Effector memory CD8-positive, alpha-beta T cell (primary cell): ENCODE measurements at places on chromosomes 3 and 15.

DNA sequence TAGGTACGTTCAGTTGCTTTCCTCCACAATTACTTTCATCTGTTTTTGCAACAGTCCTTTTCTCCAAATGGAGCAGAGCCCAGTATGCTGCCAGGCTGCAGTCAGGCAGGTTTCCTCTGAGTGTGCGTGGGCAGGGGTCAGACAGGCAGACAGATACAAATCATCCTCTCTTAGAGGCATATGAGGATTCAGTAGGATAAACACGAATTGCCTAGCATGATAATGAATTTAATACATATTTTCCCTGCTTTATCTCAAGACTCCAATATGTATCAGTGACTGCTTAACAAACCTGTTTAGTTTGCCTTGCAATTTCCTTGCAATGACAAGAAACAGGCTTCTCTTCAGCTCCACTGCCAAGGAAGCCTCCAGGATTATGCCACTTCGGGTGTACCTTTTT is 140.7 kb upstream of the NR2E3 start:
- no peak for DNase-seq

DNA sequence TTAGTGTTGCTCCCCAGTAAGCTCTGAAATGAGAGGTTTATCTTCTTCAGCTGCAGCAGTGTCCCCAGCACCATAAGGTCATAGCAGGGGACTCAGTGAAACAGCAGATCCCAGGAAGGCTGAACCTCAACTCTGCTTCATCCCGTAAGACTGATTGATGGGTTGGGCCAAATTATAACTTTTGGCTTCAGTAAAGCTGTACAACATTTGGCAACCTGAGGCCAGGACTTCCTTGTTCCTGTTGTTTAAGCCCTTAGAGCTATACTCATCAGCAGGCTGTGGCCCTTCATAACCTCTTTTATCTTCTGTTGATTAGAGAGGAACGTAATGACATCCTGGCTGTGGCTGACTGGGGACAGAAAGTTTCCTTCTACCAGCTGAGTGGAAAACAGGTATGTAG is 29.0 kb downstream of the IFT122 start:
- no peak for DNase-seq

DNA sequence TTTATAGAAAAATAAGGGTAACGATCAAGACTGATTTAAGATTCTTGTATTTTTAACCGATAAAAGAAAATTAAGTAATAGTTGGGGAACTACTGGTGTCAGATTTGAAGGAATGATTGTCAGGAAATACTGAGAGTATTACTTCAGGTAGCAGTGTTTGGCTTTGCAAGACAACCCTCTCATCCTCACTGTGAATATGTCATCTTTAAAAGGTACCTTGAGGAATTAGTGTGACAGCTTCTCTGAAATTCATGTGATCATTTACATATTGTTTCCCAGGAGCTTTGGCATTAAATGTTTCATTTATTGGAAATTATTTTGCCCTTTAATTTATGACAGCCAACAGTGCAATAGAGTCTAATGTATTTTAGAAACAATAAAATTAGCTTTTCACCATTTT is 3.3 kb downstream of the CHL1 start:
- no peak for DNase-seq

DNA sequence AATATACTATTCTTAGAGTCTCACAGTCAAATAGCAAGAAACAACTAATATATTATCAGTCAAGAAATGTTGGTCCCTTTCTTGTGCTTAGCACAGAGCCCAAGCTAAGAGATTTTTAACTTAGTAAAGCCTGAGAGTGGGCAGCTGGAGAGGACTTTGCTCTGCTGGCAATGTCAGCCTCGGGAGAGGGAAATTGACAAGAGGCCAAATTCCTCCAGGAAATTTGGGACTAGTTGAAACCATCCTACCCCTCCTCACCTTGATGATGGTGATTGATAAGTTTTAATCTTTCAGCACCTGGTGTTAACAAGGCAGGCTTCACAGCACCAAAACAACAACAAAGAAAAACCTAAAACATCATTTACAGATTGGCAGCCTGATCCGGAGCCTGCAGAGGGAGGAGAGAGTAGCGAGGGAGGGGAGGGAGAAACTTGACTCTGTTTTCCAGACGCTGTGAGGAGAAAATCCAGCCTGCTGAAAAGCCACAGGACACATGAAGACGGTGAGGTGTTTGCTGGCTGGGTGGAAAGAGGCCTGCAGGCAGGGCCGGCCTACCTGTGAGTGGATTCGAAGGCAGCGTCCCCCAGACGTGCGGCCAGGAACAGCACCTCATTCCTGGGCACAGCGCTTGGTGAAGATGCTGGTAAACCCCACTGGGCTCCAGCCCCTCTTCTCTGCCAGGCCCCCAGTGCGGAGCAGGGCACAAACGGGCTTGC is 150.9 kb downstream of the LRRC28 start:
- DNase-seq, result no peak

DNA sequence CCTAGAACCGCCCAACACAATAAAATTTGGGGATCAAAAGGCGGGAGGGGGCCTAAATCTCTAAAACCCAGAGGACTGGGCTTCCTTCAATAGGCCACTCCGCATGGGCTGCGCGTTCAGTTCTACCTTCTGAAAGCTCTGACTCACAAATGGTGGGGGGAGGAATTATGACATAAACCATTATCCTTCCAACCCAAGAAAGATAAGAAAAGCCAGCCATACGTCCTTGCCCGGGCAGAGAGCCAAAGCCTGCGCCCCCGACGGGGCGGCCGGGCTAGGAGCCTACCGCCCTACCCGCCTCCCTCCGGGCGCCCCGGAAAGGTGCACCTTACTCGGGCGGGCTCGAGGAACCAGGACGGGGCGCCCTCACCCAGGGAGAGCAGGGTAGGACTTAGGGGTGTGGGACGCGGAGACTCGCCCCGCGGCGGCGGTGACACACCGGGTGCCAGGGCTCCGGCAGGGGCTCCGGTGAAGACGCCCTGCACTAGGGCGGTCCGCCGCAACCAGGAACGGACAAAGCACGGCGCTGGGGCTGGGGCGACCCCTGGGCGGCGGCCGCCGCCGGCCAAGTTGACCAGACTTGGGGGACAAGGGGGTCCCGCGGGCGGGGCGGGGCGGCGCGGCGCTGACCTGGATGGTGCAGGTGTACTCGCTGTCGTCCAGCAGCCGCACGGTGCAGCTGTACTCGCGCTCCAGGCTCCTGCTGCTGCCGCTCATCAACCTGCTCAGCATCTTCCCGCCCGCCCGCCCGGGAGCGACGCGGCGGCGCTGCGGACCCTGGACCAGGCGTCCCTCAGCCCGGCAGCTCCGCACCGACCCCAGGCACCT is 534 bp downstream of the FRMD5 start:
- DNase-seq, result peak; percentile 16

GRCh38 chr3:19645093-19645492 is 288.9 kb downstream of the EFHB start:
- DNase-seq, result no peak

DNA sequence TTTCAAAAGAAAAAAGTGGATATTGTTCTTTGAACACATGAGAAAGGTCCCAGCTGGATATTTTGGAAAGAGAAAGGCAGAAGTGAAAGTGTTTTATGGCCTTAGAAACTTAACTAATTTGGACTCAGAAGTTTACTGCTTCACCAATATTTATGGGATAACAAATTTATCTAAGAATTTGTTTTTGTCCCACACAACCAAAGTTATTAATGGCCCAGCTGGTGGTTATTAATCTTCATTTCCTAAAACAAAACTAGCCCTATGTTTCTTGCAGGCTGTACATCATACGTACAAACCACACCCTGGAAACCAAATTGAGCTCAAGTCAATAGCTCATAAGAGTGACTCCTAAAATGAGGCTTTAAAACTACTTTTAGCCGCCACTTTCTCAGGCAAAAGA is 372.9 kb upstream of the LMCD1 start:
- DNase-seq, result no peak

- no peak for DNase-seq
These were observed 122.6 kb downstream of the KCNMB2 start for GRCh38 chr3:178658694-178659325.

DNA sequence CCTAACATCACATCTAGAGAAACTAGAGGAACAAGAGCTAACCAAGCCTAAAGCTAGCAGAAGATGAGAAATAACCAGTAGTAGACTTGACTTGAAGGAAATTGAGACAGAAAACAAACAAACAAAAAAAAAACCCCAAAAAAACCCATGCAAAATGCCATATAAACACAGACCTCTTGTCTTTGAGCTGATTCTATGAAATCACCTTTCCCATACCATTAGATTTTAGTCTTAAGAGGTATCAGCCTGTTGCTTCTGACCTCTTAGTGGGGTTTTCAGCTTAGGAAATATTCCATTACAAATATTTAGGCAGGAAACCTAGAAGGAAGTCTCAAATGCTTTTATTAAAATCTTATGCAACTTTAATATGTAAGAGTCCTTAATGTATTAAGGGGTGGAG is 23.9 kb upstream of the ST3GAL6 start:
- DNase-seq, result no peak

DNA sequence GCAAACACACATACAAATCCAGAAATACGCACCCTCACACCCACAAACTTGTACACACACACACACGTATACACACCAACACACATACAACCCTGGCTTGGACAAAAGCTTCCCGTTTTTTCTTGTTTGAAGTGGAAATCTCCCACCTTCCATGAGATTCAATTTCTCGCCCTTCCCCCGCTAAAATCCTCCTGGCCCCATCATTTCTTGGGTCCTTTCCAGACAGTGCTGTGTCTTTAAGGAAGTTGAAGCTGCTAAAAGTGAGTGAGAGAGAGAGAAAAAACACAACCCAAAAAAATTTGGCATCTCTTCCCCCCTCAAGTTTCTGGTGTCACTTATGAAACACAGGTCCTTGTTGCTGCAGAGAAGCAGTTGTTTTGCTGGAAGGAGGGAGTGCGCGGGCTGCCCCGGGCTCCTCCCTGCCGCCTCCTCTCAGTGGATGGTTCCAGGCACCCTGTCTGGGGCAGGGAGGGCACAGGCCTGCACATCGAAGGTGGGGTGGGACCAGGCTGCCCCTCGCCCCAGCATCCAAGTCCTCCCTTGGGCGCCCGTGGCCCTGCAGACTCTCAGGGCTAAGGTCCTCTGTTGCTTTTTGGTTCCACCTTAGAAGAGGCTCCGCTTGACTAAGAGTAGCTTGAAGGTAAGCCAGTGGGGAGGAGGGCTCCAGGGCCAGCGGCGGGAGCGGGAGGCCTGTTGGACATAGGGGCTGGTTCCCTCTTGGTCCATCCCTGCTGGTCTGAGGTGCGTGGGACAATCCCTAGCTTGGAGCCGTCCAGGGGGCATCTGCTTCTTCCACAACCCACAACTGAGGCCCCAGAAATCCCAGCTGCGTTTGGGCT is at the start of gene ISLR:
TSS of gene ISLR (plus strand) at position 331 of the 839 bp plus-strand sequence. CDS start 1,149 bp downstream, outside the sequence.
- DNase-seq, result no peak

DNA sequence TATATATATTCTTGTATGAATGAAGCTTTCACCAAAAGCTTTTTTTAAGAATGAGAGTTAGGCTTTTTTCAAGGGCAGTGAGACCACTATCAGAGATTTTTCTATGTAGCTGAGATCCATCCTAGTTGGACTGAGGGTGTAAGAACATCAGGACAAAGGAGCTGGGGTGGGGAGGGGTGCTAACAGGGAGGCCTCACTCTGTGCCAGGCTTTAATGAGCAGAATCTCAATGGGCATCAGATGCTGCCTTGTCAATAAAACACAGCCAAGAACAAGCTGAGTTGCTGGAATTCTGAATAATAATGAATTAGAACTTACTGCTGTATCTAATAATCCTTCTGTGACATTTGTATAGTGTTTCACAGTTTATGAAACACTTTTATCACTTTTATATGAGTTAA is 41.4 kb upstream of the USP3 start:
- DNase-seq, result no peak

- no peak for DNase-seq
These were observed 4.9 kb downstream of the USP3 start for GRCh38 chr15:63509056-63509954.

- DNase-seq, result no peak
These were observed 25.6 kb upstream of the GLCE start for GRCh38 chr15:69134791-69135190.

DNA sequence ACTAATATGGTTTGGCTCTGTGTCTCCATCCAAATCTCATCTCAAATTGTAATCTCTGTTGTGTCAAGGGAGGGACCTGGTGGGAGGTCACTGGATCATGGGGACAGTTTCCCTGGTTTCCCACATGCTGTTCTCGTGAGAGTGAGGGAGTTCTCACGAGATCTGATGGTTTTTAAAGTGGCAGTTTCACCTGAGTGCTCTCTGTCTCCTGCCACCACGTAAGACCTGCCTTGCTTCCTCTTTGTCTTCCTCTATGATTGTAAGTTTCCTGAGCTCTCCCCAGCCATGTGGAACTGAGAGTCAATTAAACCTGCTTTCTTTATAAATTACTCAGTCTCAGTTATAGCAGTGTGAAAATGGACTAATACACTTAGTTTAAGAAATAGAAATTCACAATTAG is 228.9 kb downstream of the CD47 start:
- DNase-seq, result no peak

DNA sequence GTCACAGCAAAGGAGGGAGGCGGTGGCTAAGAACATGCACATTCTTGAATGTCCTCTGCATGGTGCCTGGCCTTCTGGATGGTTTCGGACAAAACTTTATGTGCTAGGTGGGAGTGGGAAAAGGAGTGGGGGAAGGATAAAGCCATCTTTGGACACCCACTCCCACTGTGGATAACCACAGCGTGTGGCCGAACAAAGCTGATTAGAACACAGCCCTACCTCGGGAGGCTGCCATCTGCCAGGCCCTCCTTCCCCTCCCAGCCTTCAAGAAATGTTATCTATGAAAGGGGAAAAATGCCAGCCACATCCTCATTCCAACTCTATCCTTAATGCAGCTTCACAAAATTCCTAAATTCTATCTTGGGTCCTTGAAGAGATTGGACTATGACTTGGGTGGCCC is 18.8 kb downstream of the AMOTL2 start:
- DNase-seq, result no peak
